Stimulated activated naive CD4-positive, alpha-beta T cell treated with Interleukin-2 at 50 U/mL for 16 hours (primary cell): ENCODE measurements at places on chromosomes 5 and 9.

DNA sequence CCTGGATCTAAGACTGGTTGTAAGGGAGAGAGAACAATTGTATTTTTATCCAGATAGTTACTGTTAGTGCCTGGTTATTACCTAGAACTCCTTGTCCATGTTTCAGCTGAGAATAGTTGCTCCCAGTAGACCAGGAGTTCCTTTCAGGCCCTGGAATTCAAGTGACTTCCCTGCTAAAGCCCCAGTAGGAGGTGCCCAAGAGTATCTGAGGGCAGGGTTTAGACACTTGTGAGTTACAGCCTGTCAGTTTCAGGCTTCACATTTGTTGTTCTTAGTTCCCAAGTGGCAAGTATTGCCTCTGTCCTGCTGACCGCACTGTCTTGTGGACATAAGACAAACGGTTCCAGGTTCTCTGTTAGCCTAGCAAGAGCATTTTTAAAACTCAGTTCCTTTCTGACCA lies 743.9 kb upstream of the SEMA6A start:
- no peak for DNase-seq

DNA sequence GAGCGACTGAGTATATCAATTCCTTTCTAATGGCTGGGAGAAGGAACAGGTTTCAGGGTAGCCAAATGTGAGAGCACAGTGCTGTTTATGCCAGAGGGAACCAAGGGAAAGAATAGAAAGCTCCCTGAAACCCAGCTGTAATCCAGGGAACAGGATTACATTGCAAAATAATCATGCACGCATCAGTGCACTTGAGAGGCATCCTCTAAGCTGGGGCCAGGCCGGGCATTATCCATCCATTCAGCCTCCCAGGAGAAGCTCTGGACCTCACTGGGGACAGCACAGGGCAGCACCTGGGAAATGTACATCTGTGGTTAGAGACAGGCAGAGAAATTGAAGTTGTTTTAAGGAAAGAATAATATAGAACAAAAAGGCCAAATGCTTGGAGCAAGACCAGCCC lies 72.7 kb downstream of the MTRR start:
- no peak for DNase-seq

DNA sequence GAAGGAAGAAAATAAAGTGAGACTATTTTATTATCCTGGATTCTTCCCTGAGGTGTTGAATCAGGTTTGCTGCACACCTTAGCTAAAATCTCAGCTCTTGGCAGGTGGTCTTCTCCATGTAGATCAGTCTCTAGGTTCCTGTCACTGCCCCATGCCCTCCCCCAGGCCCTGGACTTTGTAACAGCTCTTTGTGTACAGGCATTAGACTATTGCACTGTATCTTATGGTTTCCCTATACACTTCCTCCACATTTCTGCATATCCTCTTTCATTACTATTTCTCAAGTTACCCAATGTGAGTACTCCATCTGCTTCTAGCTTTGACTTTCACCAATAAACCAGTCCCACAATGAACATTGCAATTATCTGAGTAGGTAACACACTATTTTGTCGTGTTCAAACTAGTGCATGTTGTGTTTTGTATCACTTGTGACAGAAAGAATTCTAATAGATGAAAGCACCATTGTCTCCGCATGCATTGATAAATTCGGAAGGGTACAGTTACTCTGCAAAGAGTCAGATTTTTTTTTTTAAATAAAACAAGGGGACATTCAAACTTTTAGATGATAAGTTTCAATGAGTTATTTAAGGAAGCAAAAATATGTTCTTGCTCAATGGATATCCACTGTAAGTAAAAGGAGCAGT lies 1348.7 kb upstream of the C9orf72 start:
- no peak for DNase-seq

- no peak for DNase-seq
Measured at GRCh38 chr9:78900500-78900899, 603.6 kb downstream of the PSAT1 start.

- DNase-seq = no peak
Measured at GRCh38 chr9:88749420-88749819, 214.4 kb downstream of the NXNL2 start.

DNA sequence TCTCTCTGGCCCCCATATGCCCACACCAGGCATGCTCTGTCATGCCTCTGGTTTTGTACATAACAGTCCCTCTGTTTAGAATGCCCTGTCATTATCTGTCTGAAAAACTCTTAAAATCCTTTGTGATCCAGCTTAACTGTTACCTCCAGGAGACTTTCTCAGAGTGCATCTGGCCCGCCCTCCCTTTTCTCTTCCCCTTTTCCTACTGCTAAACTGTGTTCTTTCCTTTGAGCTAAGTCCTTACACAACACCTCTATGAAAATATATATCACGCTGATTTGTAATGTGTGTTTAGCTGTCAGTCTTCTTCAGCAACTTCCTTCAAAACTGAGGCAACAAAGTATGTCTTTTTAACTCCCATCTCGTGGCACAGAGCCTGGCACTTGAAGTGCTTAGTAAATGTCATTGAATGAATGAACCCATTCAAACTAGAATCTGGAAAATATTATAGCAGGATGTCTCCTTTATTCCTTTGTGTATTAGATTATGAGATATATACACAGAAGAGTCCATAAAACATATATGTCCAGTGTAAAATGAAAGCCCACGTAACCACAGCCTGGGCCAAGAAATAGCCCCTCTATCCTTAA lies 166.2 kb upstream of the KLF9 start:
- no peak for DNase-seq

DNA sequence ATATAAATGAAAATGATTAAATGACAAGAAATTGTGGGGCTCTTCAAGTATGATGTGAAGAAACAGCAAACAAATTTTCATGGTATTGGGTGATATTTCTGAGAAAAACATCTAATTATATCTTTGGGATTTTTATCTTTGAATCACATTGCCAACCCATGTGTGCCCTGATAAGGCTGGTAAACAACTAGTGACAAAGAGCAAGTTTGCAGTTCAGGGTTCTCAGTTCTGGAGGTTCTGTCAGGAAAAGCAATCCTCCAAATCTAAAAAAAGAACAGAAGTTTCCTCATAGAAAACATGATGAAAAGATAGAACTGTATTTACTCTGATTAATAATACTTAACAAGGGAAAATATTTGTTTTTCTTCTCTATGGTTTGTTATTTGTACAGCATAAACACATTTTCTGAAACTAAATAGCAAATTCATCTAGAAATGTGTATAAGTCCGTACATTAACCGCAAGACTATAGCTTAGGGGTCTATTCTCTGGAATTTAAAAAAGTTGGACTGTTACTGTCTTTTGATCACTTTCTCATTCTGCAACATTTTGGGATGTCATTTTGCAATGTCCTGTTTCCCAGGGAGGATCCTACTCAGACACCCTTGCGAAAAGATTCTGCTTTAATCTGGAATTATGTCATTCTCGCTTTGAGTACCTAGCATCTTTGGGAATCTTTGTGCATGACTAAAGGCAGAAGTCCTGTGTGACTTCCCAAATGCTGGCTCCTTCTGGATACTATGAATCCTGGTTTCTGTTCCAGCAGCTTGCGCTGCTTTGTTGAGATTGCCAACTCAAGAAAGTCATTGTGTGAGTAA lies 308.5 kb downstream of the ADGRV1 start:
- no peak for DNase-seq

DNA sequence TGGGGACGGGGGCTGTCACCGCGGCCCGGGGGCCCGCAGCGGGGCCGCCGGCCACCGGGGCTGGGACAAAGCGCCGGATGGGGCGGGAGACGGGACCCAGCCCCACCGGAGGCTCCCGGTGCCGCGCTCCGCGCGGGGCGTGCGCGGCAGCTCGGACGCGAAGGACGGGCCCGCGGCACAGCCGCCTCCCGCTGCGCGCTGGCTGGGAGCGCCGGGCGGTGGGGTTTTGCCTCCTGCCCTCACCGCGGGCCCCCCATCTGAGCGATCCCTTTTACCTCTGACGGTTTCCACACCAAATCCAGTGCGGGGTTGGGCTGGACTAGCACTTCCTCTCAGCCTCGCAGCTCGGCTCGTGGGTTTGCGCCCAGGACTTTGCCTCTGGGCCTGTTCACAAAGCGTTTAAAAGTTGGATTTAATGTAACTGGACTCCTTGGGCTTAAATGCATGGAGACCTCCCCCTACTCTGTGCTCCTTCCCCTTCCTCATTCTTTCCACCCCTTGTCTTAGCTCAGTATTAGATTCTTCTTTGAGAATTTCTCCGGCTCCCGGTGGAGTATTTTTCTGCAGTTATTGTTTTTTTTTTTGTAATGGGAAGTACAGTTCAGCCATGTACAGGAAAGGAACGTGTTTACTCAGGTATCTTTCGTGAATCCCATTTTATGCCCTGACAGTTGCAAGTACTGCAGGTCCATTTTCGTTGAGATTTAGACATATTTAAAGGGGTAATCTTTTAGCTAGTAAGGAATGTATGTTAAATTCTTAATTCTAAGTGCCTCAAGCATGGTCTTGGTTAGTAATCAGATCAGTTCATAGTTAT lies 691 bp downstream of the FCHO2 start:
- no peak for DNase-seq

- DNase-seq = peak; percentile 20
Measured at GRCh38 chr9:136943291-136944211, 987 bp downstream of the FBXW5 start.

GRCh38 chr5:139140591-139141071 lies 57.5 kb downstream of the SIL1 start:
- DNase-seq = no peak

GRCh38 chr9:137044037-137044436 lies 1.9 kb downstream of the NPDC1 start:
- DNase-seq = no peak

- DNase-seq = no peak
Measured at GRCh38 chr5:127909821-127910220, 173.7 kb upstream of the SLC12A2 start.

- DNase-seq = no peak
Measured at GRCh38 chr5:29051509-29051908, 2013.1 kb upstream of the CDH9 start.

DNA sequence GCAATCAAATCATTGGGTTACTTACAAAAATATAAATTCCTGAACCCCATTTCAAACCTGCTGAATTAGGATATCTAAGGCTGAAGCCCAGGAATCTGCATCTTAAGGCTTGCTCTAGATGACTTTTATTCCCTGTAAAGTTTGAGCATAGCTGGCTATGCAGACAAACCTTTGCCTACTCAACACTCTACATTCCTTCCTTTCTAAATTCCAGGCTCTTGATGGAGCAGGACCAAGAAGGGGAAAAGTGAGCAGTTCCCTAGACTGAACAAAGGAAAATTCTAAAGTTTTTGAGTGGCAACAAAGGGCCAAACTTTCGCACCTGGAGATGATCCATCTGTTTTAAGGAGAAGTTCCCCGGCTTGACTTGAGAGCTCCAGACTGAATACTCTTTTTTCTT lies 9.8 kb upstream of the ADRA1B start:
- DNase-seq = no peak
